Activated CD4-positive, CD25-positive, alpha-beta regulatory T cell (primary cell): ENCODE measurements at places on chromosomes 7 and 10.

- no peak for DNase-seq
Measured at GRCh38 chr10:86979977-86980448, 11.7 kb downstream of the ADIRF start.

GRCh38 chr7:50699143-50699542 is 83.6 kb downstream of the GRB10 start:
- DNase-seq = no peak

GRCh38 chr10:79195091-79195923 is 126.5 kb downstream of the ZMIZ1 start:
- DNase-seq = peak; percentile 46

DNA sequence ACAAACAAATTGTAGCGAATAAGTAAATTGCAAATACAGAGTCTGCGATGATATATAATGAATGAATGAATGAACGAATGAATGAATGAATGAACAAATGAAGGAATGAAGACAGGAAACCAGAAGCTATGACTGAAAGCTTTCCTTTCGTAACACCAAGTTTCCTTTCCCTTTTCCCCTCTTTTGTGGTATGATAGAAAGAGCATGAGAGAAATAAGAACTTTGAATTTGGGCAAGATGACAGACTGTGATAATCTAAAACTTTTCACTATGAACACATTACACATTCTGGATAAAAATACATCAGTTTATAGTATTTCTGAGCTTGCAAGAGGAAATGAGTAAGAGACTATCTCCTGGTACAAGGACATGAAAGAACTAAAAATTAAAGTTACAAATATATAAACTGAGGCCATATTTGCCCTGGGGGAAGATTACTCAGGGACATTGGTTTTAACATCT is 8.4 kb upstream of the UCN3 start:
- DNase-seq = no peak

- DNase-seq = no peak
Measured at GRCh38 chr10:123445261-123445775, 220.8 kb upstream of the GPR26 start.

DNA sequence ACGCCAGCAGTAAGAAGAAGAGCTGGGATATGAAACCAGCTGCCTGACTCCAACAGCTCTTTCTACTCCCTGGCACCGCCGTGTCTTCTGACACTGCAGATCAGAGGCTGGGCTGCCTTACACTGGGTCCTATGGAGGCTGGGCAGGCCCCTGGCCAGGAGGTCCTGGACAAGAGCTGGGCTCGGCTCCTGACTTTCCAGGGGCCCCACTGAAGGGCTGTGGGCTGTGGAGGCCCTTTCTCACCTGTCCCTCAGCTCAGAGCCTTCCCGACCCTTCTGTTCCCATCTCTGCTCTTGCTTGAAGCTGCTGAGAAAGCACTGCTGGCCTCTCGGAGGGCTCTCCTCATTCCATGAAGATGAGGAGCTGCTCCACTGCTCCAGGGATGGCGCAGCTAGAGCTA is 85.9 kb upstream of the UNC5B start:
- DNase-seq = no peak

- DNase-seq = no peak
Measured at GRCh38 chr7:158267742-158268435, 319.7 kb downstream of the PTPRN2 start.

DNA sequence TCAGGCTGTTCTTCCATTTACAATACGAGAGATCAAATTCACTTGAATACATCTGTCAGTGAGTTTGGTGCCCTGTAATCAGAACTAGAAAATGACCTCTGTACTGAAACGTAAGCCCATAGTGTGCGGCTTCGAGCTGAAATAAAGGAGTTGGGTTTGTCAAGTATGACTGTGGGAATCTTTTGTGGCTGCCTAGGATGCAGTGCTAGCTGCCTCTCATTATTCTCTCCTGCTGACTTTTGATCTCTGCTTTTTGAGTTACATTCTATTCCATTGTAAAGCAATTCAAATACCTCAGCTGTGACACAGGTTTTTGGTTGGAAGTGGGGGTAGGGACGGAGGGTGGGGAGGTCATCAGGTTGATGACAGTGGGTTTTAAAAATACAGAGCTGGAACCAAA is 40.4 kb downstream of the ICA1 start:
- no peak for DNase-seq

GRCh38 chr7:22666732-22667131 is 60.3 kb upstream of the IL6 start:
- no peak for DNase-seq

GRCh38 chr7:142507799-142508198 is 241.5 kb upstream of the PRSS1 start:
- no peak for DNase-seq

DNA sequence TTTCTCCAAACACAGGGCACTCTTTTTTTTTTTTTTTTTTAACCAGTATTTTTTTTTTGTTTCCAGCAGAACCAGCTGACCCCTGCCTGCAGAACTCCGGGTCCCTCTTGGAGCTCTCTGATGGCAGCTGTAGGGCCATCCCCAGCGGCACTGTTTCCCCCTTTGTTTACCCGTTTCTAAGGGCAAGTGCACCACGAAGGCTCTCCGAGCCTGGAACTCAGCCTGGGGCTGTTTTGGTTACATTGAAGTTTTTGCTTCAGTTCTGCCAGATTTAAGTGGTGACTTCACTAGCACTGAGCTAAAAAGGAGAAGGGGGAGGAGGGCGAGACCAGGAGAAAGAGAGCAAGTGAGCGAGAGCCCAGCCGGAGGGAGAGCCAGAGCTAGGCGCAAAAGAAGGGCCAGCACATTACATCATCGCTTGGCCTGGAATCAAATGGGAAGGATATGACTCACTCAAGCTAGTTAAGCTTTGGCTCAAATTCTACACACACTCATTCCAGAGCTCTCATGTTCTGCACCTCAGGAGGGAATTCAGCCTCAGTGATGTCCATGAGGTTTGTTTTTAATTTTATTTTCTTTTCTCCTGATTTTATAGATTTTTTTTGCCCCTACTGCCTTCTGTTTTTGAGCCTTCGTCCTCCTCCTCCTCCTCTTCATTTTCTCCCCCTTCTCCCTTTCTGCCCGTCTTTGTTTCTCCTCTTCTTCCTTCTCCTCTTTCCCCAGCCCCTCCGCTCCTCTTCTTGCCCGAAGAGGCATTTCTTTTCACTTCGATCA is 272.3 kb downstream of the TRIL start:
- DNase-seq = no peak

DNA sequence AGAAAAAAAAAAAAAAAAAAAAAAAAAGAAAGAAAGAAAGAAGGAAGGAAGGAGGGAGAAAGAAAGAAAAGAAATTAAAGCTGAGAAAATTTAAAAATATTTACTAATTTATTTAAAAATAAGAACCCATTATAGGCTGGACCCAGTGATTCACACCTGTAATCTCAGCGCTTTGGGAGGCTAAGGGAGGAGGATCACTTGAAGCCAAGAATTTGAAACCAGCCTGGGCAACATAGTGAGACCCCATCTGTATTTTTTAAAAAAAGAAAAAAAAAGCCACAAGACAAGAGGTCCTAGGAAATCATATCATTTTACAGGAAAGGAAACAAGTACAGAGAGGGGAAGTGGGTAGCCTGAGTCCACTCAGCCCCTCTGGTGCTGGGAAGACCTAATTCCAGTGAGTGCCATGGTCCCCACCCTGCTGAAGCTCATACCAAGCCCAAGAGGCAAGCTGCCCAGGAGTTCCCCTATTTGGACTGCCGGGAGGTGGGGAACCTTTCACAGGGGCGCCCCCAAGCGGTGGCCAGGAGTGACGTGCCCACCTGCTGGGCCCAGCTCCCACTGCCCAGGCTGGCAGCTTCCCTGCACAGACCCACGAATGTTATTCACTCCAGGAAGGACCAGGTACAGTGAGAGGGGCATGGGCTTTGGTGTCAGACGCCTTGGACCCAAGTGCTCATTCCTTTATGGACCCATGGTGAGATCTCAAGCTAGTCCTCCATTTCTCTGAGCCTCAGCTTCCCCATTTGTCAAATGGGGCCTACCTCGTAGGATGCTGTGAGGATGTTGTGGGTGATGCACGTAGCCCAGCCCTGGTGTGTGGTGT is 133.6 kb downstream of the ZMIZ1 start:
- no peak for DNase-seq

DNA sequence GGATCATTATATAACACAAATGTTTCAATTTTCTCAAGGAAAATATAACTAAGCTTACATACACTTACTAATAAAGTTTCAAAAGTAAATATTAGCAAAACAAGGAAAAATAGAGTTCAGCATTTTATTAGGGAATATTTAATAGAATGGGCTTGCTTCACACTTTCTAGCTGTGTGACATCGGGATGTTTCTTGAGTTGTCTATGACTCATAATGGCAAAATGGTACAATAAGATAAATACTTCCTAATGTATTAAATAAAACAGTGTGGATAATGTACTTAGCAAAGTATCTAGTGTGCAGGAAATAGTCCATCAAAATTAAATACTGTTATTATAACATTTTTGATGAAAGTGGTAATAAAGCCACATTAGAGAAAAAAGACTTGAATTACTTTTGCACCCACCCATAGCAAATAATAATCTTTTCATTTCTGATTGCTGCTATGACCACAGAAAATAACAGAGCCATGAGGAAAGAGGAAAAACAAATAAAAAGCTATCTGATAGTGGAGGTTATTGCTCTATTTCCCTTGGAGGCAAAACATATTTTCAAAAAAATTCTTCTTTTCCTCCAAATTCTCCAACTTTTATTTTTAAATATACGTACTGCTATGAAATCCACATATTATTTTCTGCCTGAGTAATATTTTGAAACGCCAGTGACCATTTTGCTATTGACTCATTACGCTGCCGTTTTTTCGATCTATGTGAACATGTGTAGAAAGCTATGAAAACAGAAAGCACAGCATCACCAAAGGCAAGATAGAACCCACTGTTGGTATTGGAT is 272.9 kb upstream of the KLF6 start:
- no peak for DNase-seq

DNA sequence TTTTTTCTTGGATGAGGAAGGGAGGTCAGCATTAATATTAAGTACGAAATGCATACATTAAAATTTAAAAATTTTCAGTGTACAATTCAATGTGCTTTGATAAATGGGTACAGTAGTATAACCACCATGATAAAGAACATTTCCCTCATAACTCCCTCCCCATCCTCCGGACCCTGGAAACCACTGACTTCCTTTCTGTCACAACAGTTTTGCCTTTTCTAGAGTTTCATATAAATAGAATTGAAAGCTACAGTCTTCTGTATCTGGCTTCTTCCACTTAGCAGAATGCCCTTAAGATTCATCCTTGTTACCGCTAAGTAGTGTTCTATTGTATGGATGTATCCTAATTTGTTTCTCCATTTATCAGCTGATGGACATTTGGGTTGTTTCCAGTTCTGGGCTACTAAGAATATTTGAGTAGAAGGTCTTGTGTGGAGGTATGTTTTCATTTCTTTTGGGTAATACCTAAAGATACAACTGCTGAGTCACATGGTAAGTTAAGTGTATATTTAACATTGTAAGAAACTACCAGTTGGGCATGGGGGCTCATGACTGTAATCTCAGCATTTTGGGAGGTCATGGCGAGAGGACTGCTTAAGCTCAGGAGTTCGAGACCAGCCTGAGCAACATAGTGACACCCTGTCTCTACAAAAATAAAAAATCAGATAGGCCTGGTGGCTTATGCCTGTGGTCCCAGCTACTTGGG is 30.8 kb downstream of the ABI1 start:
- DNase-seq = no peak

DNA sequence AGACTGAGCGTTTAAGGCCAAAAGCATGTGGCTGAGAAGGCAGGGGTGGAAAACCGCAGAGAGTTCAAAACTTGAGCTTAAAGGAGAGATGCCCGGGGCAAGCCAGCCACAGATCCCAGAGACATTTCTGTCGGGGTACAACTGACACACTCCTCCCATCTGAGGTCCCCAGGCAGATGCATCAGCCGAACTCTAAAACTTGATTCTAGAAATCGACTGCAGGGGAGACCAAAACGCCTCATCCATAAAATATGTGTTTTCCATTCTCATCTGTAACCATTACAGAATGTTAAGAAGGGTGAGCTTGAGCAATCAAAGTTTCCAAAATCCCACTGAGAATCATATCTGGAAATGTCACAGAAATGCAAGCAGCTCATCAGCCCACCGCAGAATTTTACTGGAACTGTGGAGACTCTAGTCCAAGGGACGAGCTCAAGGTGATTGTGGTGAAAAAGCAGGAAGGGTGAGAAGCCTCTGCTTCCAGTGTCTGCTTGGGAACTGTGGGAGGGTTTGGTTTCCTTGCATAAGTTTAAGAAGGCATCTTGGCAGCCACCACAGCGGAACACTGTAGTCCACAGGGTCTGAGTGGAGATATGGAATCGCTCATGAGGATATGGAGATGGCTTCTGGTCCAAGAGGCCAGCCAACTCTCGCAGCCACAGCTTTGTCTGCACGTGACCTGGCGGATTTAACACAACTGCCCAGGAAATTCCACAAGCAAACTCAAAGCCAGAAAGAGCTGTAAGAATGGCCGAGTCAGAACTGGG is 249.2 kb downstream of the SFMBT2 start:
- DNase-seq = no peak

- no peak for DNase-seq
Measured at GRCh38 chr10:4214908-4215307, 429.9 kb upstream of the KLF6 start.

DNA sequence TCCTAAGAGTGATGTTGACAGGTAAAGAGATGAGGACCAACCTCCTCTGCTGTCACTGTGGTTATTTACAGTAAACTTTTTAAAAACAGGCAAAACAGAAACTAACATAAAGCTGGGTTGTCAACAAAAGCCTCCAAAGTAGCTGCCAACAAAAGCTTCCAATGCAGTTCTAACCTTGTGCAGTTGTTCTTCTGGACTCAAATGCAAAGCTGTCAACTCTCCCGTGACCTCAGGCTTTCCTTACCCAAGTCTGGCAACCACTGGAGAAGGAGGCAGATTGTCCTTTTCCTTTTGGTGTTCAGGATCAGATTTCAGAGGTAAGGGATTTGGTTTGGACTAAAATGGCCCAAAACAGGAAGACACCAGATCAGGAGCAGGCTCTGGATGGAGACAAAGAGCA is 63.1 kb downstream of the DLG5 start:
- no peak for DNase-seq

- no peak for DNase-seq
Measured at GRCh38 chr7:27367933-27368549, 125.4 kb downstream of the EVX1 start.

DNA sequence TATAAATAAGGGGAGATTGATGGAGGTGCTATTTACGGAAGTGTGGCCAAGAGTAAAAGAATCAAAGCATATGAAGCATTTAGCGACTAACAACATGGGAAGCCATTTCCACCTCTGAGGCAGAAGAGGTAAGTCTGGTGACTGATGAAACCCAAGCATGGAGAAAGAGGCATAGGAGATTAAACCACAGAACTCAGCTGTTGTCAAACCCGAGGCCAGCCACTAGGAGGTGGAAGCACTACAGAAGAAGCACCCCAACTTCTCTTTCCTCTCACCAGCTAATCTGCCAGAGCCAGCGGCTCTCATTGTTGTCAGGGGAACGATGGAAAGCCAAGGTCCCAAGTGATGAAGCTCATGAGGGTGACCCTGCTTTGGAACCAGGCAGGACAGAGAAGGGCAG is 19.6 kb upstream of the CNTNAP2 start:
- DNase-seq = no peak
